ENCODE measurements at places on chromosomes 11 and 22.

DNA sequence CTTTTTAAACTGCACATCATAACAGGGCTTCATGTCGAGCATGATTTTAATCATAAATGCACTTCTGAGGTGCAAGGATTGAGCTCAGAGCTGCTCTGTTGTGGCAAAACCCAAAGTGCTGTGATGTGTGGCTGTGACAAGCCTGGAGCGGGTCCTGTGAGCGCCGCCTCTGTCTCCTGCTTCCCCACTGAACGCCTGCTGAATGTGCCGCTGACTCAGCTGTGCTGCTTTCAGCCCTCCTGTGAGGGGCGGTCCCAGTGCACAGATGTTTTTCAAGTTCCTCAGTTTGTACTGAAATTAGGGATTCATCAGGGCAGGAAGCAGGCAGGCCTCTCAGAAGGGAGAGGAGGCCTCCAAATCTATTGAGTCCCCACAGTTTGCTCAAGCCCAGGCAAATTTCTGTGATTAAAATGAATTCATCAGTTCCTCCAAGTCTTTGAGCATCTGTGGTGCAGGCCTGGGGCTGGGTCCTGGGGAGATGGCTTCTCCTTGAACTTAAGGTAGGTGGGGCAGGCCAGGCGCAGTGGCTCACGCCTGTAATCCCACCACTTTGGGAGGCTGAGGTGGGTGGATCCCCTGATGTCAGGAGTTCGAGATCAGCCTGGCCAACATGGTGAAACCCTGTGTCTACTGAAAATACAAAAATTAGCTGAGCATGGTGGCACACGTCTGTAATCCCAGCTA is 3.0 kb upstream of the GTSE1 start:
- no peak for DNase-seq

- DNase-seq, result no peak
These were observed 81.1 kb downstream of the BMAL1 start for GRCh38 chr11:13358596-13359270.

- DNase-seq, result no peak
These were observed 8.4 kb downstream of the UCP3 start for GRCh38 chr11:74000307-74001133.

DNA sequence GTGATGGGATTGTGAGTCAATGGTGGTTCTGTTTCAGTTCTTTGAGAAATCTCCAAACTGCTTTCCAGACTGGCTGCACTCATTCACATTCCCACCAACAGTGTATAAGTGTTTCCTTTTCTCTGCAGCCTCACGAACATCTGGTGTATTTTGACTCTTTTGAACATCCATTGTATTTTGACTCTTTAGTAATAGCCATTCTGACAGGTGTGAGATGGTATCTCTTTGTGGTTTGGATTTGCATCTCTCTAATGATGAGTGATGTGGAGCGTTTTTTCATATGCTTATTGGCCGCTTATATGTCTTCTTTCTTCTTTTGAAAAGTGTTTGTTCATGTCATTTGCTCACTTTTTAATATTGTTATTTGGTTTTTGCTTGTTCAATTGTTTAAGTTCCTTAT is 19.4 kb downstream of the NELL1 start:
- DNase-seq, result no peak

- no peak for DNase-seq
These were observed 853.0 kb downstream of the BRD1 start for GRCh38 chr22:48974443-48975315.

- no peak for DNase-seq
These were observed 7.1 kb upstream of the ENDOD1 start for GRCh38 chr11:95082576-95083001.

DNA sequence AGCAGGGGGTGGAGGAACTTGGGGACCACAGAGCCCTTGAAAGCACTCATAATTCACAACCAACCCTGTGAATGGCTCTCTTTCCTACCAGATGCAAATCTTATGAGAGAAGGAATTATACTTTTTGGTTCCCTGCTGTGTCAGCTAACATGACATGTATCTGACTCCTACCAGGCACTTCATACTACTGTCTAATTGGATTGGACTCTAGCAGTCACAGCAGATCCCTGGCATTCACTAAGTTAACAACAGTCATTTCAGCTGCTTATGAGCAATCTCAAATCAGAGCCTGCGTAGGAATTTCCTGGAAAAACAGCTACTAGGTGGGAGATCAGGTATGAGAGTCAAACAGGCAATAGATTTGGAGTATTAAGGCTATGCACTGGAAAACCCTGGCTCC is 11.1 kb upstream of the ENDOD1 start:
- no peak for DNase-seq

DNA sequence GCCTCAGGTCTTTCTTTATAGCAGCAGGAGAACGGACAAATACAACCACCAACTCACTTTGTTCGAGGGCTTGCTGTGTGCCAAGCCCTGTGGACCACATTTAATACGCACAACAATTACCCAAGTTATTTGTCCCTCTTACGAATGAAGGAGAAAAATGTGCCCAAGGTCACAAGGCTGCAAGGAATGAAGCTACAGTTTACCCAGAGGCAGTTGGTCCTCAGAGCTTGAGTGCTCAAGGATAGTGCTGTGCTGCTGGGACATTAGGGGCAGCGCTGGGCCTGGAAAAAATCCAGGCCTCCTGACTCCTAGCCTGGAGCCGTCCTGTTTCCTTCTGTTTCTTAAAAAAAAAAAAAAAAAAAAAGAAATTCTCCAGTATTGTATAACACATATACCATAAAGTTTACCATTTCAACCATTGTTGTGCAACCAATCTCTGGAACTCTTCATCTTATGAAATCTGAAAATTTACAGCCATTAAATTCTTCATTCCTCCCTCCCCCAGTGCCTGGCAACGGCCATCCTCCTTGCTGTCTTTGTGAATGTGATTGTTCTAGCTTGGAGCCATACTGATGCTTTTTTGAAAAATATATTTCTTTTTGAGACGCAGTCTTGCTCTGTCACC is 1.0 kb upstream of the C11orf86 start:
- no peak for DNase-seq

DNA sequence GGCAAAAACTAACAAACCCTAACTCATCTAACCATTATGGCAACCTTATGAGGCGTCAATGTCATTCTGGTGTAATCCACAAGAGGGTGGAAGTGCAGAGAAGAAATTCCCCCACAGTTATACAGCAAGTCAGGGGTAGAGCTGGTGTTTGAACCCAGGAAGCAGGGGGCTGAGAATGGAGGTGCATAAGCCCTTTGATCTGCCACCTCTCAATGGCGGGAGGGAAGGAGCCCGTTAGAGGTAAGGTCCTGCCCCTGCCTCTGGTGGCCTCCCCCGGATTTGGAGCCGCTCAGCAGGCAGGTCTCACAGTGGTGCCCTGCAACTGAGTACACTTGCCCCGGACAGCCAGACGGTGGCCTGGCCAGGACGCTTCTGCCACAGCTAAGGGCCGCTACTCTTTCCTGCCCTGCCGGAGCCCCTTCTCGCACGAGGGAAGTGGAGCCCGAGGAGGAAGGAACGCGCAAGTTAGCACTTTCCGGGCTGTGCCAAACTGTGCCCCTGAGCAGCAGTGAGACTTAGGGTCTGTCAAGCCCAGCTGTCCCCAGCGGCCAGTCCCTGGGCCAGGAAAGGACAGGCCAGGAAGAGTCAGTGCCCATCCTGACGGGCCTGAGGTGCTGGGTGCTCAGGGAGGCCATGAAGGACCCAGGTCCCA is 1.1 kb downstream of the FXYD2 start:
- peak; percentile 48 for DNase-seq

GRCh38 chr11:119659971-119660723 is 68.9 kb downstream of the NECTIN1 start:
- DNase-seq, result no peak

- DNase-seq, result no peak
These were observed 766 bp downstream of the APOL2 start for GRCh38 chr22:36238373-36239149.

DNA sequence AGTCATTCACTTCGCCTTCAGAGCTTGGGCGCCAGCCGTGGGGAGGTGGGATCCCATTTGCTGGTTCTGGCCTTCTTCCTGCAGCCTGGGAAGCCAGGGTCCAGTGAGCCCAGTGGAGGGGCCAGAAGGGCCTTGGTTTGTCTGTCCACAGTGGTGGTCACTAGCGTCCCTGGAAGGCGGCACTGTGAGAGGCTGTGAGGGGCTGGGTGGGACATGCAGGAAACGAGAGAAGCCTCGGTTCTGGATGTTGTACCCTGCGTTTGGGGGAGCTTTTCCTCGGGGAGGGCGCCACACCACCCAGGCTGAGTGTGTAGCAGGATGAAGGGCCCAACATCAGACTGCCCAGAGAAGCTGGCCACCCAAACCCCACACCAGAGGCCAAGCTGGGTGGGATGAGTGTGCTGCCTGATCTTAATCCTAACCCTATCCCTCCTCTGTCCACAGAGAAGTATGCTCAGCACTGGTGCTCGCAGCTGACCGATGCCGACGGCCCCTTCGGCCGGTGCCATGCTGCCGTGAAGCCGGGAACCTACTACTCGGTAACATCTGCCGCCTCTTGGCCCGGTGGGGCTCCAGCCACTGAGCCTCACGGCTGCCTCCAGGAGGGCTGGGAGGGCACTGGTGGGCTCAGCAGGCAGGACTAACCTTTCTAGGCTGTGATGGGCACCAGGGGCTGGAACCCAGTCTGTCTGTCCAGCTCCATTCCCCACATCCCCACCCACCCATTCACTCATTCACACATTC is 14.4 kb downstream of the MUC5AC start:
- no peak for DNase-seq

DNA sequence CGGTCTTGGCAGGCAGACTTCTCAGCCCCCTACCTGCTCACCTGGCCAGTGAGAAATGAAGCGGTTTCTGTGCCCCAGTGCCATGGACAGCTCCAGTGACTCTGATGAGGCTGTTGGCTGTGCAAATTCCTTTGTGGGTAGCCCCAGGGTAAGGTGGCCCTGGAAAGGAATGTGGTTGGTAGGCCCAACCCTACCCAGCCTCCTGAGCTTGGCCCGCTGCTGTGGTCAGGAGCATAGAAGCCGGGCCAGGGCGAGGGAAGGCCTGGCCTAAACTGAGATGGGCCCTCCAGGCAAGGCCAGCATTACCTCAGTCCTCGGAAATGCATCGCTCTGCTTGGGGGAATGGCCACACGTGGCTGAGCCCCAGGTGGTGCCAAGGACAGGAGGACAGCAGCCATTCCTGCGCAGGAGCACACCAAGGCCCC is 16.9 kb downstream of the DAGLA start:
- DNase-seq, result no peak

DNA sequence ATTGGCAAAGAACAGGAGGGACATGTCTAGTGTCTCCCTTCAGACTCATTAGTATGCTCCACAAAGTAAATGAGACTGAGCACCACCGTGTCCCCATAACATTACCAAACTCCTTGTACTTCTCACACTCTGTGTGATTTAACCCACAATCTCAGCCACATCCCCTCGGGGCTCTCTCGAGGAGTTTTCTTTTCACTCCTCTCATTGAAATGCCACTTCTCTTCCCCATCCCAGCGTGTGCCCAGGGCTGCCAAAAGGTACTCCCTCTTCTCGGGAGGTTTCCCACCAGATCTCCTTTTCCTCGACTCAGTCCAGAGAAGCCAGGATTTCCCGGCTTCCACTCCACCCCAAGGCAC is 1.1 kb downstream of the RBFOX2 start:
- no peak for DNase-seq

DNA sequence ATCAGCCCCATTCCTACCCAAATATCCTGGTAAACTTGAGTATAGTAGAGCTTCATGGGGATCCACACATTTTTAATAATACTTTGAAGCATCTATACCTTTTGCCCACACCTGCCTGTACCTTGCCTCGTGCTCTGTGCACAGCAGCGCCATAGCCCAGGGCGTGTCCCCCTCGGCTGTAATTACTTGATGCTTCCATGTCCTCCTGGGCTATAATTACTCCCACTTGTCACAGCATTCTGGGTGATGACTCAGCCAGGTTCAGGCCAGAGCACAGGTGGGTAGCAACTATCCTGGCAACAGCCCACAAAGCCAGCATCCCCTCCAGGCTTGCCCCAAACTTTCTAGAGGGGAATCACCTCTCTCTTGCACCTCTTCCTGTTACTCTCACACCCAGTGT is 23.7 kb upstream of the SLC36A4 start:
- DNase-seq, result no peak

- no peak for DNase-seq
These were observed 163.6 kb downstream of the ST3GAL4 start for GRCh38 chr11:126518972-126519690.

DNA sequence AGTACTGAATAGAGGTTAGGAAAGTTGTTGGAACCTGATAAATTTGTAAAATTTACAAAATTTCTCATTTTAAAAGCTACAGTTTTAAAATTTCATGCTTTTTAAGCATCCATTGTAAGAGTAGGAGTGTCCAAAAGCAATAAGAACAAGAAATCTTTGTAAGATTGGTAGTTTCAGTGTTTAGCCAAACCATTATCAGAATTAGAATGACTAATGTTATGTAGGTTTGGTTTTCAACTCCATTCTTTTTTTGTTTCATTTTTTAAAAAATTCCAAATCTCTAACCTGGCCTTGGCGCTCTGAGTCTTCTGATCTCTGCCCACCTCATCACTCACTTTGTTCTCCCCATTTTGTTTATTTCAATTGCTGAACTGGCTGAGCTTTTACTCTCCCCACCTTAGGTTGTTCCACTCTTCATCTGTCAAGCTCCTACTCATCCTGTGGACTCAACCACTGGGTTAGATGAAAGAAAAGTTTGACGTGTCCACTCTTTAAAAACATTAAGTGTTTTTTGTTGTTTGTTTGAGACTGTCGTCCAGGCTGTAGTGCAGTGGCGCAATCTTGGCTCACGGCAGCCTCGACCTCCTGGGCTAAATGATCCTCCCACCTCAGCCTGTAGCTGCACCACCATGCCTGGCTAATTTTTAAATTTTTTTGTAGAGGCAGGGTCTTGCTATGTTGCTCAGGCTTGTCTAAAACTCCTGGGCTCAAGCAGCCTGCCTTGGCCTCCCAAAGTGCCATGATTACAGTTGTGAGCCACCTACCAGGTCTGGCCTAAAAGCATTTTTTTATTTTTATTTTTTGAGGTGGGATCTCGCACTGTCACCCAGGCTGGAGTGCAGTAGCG is 14.0 kb downstream of the EP300 start:
- DNase-seq, result no peak

DNA sequence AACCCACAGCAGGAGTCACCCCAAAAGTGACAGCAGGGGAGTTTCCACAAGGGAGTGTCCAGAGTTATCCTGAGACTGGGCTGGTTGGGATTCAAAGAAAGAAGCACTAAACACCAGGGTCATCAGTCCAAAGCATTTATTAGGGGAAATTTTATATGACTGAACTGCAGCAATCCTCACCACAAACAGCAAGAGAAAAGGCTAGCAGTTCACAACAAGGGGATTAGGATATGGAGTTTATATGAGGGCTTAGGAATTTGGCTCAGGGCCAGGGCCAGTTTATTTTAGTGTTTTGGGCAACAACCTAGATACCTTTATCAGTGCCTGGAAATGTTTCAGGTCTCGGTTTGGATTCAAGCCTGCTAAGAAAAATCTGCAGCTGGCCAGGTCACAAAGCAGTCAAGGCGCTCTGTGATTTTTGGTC is 4.6 kb upstream of the TMEM126A start:
- DNase-seq, result no peak

- DNase-seq, result no peak
These were observed 191.4 kb upstream of the CHORDC1 start for GRCh38 chr11:90414221-90414620.

GRCh38 chr11:112477581-112478317 is 217.1 kb upstream of the PLET1 start:
- no peak for DNase-seq

- DNase-seq, result no peak
These were observed 4.8 kb upstream of the SLC3A2 start for GRCh38 chr11:62875698-62876478.
